Endothelial cell (in vitro differentiated cells): ENCODE measurements at places on chromosomes 2 and 18. TPM values are rescaled to one million over a fixed set of nuclear protein-coding genes. Genes with fewer than 3 reads are reported as not detected.

Gene GKN1
- not detected for total RNA-seq

DNA sequence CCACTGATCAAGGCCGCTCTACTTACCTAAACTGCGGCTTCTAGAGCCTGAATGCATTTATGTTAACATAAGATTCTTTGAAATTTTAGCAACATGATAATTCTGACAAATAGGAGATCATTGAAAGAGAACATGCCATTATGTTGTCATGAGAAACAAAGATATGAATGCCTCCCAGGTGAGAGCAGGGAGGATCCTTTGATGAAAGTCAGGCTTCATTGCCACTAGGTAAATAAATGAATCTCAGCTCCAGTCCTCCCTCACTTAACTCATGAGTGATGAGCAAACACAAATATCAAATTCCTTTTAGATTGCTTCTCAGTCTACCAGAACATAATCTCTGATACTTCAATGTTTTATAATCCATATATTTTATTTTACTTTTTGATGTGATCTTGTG, 463.2 kb upstream of the CDH7 start:
- no peaks in the 10 kb centered on the region for H3K4me1 ChIP-seq
- no peak overlapping the region for H3K27ac ChIP-seq
- H3K4me3 ChIP-seq, result no peak overlapping the region
- no peak for DNase-seq

GRCh38 chr2:232512602-232513001, 7.6 kb upstream of the PRSS56 start:
- H3K36me3 ChIP-seq, result no peaks in the 10 kb centered on the region
- peaks cover 11% of the 10 kb centered on the region for H3K27me3 ChIP-seq
- DNase-seq, result no peak
- no peaks in the 10 kb centered on the region for H3K4me1 ChIP-seq

GRCh38 chr2:127407661-127408003, 10.6 kb upstream of the PROC start:
- H3K4me1 ChIP-seq, result peaks cover 13% of the 10 kb centered on the region
- DNase-seq, result no peak
- H3K36me3 ChIP-seq, result no peaks in the 10 kb centered on the region
- peak overlapping the region; percentile 83 for H3K4me3 ChIP-seq
- H3K27ac ChIP-seq, result peak overlapping the region; percentile 48
- peaks cover 2% of the 10 kb centered on the region for H3K27me3 ChIP-seq
